ENCODE measurements at places on chromosomes 12 and 14.

- DNase-seq: no peak
These were observed 59.3 kb upstream of the FKBP4 start for GRCh38 chr12:2735432-2735831.

DNA sequence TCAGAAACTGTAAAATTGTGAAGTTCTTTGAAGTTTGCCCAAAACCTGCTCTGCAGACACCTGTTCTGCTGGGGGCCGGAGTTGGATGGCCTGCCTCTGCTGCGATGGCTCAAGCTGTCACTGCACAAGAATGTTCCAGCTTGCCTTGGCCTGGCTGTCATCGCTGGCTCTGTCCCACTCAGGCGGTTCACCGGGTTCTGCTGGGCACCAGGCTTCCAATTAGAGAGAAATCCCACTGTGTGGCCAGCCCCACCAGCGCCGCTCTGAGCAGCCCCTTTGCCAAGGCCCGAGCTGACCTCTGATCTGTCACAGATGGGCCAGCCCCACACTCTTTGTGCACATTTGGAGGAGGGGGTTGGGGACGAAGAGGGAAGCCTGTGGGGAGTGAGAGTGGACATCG, 71.7 kb upstream of the GPATCH2L start:
- no peak for DNase-seq

DNA sequence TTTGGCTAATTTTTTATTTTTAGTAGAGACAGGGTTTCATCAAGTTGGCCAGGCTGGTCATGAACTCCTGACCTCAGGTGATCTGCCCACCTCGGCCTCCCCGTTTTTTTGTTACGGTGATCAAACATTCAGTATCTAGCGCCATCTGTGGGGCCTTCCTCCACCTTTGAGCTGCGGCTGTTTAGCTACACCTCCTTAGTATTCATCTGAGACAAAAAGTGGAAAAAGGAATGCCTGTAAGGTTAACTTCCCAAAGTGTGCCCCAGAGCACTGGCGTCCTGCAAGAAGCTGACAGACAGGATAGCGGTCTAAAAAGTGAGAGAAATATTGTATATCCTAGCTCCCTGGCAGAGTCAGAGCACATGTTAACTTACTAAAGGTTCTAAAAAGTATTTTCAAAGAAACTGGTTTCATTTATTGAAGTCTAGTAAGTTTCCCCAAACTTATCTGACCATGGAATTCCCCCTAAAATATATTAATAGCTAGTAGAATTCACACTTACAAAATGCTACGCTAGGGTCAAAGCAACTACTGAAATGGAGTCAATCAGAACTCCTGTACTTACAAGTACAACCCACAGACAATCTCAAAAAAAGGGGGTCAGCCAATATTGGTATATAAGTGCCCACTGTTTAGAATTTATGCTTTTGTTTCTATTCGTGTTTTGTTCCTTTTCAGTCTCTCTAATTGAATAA, 59.1 kb downstream of the DUSP16 start:
- DNase-seq: no peak

GRCh38 chr12:5461966-5462365, 30.1 kb downstream of the NTF3 start:
- no peak for DNase-seq

GRCh38 chr14:81605660-81606059, 72.0 kb upstream of the SEL1L start:
- DNase-seq: no peak

DNA sequence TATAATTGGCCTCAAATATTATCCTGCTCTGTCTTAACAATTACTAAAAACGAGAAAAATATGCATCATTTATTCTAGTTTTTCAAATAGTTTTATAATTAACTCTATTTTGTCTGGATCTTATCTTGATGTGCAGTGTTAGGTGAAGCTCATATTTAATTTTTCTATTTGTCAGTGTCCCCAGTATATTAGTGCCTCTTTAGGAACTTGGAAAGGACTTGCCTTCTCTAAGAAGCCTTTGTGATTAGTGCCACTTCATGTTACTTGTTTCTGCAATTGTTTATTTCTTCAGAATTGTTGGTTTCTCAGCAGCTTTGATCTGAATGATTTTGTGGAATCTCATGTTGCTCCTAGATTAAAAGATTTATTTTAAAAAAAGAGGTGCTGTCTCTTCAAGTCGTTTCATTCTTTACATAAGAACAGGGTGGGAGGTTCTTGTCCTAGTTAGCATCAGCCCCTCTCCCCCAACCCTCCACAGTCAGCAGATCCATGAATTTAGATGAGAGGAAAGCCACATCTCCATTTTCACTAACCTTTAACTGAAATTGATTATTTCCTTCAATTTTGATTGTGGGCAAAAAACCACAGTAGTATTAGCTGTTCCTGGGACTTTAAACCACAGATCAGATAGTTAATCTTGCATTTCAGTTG, 434.4 kb downstream of the RAD51B start:
- no peak for DNase-seq

DNA sequence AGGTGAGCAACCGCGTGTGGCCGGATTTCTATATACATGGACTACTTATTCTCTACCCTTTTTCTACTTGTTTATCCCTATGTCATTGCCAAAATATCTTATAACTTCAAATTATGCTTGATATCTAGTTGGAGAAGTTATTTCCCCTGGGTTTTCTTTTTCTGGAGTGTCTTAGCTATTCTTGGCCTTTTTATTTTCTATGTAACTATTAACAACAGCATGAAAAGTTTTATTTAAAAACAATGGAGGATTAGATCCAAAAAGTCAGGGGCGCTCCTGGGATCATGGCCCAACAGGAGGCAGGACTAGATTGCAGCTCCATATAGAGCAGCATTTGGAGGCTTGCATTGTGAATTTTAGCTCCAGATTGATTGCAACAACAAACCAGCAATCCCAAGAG, 8.6 kb upstream of the STRAP start:
- no peak for DNase-seq

DNA sequence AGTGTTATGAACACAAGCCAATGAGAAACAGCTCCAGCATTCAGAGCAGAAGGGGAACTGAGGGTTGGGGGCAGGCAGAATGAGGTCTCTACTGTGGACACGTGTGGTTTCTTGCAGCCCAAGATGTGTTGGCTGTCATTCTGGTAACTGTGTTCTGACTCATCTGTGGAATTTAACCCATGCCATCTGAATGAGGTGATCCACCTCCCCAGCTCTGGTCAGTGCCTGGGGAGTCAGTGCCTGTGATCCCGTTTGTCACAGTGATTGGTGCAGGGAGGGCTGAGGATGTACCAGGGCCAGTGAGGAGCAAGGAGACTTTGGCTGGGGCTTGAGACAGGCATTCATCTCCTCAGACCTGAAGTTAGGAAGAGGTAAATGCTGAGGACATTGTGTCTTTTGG, 216.8 kb downstream of the MSRB3 start:
- DNase-seq: no peak

Measured in pulmonary artery endothelial cell (primary cell).